ENCODE measurements at places on chromosomes 5 and 9.

DNA sequence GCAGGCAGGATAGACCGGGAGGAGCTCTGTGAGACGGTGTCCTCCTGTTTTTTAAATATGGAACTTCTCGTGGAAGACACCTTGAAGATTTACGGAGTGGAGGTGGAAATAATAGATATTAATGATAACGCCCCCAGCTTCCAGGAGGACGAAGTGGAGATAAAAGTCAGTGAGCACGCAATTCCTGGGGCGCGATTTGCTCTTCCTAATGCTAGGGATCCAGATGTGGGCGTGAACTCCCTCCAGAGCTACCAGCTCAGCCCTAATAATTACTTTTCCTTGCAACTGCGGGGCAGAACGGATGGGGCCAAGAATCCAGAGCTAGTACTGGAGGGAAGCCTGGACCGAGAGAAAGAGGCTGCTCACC, 621 bp downstream of the PCDHGA11 start:
- DNase-seq: no peak

DNA sequence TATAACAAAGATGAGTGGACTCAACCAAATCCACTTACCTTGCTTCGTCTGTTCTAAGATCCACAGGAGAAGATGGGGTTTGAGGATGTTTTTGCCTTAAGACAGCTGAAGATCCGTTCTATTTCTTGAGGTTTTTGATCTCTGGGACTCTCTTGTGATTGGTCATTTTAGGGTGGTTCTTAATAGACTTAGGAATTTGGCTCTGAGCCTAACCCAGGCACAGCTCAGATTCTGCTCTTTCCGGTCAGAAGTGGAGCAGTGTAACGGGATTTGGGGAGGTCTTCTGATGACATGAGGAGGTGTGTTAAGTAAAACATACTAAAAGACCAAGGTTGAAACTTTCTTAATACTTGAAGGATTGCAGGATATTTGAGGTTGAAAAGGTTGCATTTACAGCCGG, 166.9 kb downstream of the DMRT2 start:
- DNase-seq: no peak

DNA sequence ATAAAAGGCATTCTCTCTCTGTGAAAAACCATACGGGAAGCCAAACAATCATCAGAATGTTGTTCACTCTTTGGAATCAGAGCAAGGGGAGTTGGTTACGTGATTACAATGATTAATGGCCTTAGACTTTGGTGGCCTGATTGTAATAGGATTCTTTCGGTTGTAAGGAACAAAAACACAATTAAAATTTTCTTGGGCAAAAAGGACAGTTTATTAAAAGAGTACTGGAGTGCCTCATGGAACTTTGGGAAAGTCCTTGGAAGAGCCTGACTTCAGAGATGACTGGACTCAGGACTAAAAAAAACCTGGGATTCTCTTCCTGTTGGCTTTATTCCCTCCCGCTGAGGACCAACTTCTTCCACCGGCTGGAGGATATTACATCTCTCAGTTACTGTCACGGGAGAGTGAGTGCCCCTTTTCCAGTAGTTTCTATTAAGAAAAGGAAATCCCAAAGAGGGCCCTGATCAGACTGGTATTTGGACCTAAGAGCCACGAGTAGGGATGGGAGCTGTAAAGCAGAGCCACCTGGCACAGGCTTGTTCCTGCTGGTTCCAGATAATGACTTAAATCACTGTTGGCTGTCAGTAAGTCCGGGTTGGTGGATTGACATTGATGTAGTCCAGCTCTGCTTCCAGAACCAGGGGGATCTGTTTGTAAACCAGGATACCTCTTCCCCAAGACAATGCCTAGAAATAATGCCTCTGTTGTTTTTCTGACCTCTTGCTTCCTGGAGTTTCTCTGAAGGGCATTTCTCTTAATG, 53.9 kb downstream of the CFAP95 start:
- DNase-seq: no peak

GRCh38 chr5:132259069-132259851, 1.8 kb downstream of the PDLIM4 start:
- DNase-seq: no peak

DNA sequence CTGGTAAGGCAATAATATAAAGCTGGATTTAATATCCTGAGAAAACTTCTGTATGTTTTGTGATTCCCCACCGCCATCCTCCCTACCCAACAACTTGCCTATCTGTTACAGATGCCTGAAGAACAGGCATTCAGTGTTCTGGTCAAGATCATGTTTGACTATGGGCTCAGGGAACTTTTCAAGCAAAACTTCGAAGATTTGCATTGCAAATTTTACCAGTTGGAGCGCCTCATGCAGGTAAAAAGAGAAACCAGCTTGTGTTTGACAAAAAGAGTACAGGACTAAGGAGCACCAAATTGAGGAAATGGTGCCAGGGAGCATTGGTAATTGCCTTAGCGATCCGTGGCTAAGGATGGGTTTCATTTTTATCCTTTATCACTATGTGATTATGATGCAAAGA, 40.0 kb downstream of the GPR21 start:
- no peak for DNase-seq

DNA sequence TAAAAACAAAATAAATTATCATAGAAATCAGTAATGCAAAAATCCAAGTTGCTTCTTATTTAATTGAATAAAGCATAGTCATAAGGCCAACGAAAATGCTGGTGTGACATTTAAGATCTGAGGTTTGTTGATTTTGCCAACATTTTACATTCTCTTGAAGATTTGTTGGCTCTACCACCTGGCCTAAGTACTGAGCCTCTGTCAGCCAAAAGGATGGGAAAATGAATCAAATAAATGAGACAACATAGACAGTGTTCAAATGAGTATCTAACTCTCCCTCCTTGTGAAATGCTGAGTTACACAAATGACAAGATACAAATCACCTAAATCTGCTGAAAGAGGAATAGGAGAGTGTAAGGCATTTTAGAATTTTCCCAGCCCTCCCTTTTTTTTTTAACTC, 575.0 kb downstream of the CDH12 start:
- no peak for DNase-seq
